ENCODE measurements at places on chromosomes 2 and 18.
A peak's percentile ranks its signal among the peaks of the same experiment; 100 is the strongest.

DNA sequence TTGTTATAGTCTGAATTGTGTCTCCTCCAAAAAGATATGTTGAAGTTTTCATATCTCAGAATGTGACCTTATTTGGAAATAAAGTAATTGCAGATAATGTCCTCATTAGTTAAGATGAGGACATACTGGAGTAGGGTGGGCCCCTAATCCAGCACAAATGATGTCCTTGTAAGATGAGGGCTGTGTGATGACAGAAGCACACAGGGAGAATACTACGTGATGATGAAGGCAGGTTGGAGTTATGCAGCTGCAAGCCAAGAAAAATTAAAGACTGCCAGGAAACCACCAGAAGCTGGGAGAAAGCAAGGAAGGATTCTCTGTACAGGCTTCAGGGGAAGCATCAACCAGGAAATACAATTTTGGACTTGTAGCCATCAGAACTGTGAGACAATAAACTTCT is 58.3 kb upstream of the PNPT1 start:
- no peak for DNase-seq

GRCh38 chr18:51030537-51031258 is 685 bp downstream of the SMAD4 start:
- DNase-seq: peak; percentile 75

- DNase-seq: no peak
Observed at GRCh38 chr2:106563195-106563594, 76.0 kb downstream of the CD8B2 start.

DNA sequence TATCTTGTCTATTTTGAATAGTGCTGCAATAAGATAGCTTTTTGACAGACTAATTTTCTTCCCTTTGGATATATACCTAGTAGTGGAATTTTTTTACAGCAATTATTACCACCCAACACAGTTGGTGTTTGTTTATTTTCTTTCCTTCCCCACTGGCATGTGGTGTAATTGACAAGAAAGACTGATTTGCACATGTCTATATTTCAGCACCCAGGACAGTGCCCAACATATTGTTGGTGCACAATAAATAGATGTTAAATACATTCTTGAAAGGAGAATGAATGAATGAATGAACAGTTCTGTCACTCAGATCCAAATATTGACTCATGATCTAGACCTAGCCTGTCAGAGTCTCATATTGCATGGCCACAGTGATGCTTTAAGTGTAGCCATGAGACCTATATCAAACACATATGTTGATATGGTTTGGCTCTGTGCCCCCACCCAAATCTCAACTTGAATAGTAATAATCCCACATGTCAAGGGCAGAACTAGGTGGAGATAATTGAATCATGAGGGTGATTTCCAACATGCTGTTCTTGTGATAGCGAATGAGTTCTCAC is 538.2 kb downstream of the NYAP2 start:
- DNase-seq: no peak

- DNase-seq: no peak
Observed at GRCh38 chr2:8520791-8521344, 161.0 kb upstream of the ID2 start.

DNA sequence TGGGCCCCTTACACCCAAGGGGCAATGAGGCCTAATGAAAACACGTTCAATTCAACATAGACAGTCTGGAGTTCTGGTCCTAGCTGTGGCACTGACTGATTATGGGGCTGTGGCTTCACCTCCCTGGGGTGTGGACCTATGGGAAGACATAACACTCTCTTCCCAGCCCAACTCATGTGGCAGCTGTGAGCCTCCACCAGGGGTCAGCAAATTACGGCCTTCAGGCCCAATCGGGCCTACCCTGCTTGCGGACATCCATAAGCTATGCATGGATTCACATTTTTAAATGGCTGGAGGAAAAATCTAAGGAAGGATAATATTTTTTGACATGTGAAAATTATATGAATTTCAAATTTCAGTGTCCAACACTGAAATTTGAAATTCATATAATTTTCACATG is 101.3 kb downstream of the LOXHD1 start:
- peak; percentile 66 for DNase-seq

- DNase-seq: peak; percentile 91
Observed at GRCh38 chr2:24304098-24304497, 56.2 kb downstream of the ITSN2 start.

GRCh38 chr2:67309281-67309680 is 87.9 kb upstream of the ETAA1 start:
- no peak for DNase-seq

GRCh38 chr2:180048251-180048650 is 41.2 kb upstream of the CWC22 start:
- no peak for DNase-seq

DNA sequence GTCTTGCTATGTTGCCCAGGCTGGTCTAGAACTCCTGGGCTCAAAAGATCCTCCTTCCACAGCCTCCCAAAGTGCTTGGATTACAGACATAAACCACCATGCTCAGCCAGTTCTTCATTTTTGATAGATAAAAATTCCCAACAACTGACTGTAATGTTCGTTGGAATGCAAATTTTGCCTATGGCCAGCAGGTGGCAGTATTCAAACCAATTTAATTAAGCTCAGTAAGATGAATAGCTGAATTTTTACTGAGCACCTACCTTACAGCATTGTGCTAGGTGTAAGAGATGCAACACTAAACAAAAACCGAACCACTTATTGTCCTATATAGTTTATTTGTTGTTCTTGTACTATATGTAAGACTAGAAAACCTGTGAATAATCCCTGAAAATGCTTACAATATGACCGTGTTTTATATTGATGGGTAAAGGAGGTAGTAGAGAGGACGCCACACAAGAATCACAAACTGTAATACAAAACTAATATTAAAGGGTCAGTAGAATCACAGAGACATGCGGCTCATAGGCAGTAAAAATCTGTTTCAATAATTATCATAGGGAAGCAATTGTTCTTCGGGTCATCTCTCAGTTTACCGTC is 8.2 kb upstream of the TMEM182 start:
- peak; percentile 11 for DNase-seq

- DNase-seq: peak; percentile 48
Observed at GRCh38 chr2:185738679-185739472, at the start of gene FSIP2. TSS of gene FSIP2 (plus strand) at chr2:185738804. CDS start at chr2:185738895, 91 bp downstream.

GRCh38 chr2:98761267-98761781 is 30.4 kb upstream of the MGAT4A start:
- DNase-seq: no peak

- DNase-seq: no peak
Observed at GRCh38 chr2:118251427-118251826, 163.2 kb downstream of the INSIG2 start.

GRCh38 chr18:37657493-37657892 is 91.9 kb upstream of the CELF4 start:
- DNase-seq: no peak

GRCh38 chr2:127646487-127647241 is 711 bp downstream of the GPR17 start:
- no peak for DNase-seq

DNA sequence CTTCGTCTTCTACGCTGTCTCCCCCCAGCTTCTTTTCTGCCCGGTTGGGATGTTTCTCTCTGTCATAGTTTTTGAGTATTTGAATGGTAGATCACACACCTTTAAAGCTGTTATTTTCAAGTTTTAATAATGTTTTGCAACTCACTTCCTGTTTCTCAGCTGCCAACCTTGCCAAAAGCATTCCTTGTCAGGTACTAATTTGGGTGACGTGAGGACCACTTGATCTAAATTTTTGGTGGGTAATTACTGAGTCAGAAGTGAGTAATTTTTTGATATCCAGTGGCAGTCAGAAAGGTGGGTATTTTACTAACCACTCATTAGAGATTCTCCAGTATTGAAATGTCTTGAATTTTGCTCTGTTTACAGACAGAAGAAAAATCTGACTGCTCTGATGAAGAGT is 852.4 kb upstream of the FANCL start:
- no peak for DNase-seq

DNA sequence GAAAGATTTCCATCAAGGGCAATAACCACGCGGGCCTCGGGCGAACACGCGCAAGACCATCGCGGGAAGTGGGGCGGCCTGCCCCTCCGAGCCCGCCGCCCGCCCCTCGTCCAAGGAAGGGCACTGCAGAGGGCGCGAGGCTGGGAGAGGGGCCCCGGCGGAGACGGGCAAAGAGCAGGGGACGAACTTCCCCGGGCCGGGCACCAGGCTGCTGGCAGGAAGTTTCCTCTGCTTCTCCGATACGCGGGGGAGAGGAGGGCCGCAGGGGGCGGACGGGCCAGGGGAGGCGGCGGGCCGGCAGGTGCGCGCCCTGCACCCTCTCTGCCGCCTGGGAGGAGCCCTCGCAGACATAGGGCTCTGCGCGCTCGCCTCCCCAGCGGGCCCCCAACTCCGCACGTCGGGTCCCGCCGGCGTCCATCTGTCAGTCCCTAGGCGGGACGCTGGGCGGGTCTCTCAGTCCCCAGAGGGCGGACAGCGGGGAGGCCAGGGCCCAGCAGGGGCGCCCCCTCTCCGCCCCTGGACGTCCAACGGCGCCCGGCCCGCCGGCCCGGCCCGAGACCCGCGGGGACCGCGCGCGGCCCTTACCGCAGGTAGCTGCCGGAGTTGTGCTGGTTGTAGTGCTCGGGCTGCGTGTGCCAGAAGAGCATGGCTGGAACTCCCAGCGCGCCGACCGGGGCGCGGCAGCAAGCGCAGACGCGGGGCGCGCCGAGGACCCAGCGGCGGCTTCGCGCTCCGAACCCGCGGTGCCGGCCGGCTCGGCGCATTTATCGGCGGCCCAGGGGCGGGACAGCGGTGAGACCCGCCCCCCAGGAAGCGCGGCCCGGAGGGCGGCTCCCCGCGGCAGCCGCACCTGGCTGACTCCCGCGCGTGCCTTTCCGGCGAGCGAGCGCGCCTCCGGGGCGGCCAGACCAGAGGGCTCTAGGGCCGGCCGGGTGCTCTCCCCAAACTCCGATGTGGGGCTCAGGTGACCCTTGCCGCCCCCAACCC is at the start of gene TFCP2L1:
TFCP2L1 (minus strand) TSS at position 740 of the 987 bp plus-strand sequence; CDS start at position 647, 93 bp downstream.
- DNase-seq: peak; percentile 82

DNA sequence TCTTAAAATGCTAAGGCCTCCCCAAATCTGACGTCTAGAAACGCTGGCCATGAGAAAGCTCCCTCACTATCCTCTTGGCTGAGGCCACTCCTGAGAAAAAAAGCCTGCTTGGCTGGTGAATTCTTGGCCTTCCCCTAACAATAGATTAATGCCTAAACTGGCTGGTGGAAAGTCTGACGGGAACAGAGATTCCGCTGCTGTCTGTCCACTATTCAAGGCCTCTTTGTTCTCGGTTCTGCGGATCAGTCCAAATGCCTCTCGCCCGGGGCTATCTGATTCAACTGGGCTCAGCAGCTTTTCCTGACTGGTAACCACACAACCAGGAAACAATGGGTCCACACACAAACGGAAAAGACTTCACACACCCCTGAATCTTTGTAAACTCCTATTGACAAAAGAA is 27.2 kb downstream of the PXDN start:
- no peak for DNase-seq

GRCh38 chr2:222703886-222704285 is 32.4 kb downstream of the MOGAT1 start:
- no peak for DNase-seq

DNA sequence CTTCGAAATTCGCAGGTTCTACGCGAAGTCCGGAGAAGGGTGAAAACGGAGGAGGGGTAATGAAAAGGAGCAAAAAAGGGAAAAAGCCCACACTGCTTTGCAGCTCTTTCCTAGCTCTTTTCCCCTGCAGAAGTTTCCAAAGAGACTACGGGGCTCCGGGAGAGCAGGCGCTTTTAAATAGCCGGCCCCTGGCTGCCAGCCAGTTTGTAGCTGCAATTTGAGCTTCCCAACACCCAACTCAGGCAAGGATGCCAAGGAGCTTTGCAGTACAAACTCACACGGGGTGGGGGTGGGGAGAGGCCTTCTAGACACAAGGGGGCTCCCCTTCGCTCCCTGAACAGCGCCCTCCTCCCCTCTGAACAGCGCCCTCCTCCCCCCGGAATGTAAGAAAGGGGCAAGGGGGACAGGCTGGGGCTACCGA is at the start of gene IGFBP5:
IGFBP5 (minus strand) TSS at position 149 of the 421 bp plus-strand sequence. CDS start 774 bp downstream, outside the sequence.
- peak; percentile 96 for DNase-seq

DNA sequence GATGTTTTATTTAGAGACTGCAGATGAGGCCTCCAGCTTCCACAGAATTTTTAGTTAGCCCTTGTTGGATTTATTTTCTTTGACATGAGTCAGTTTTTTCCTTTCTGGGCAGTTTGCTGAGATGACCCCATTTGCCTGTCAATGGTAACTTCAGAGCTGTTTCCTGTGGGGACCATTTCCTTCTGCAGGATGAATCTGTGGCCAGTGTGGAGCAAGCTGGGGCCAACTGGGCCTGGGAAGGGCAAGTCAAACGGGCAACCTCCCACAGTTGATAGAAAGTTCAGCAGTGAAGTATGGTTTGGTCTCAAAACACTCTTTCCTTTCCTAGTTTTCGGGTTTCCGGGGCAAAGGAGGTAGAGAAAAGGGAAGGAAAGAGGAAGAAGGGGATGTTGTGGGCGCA is 291.4 kb upstream of the NRP2 start:
- peak; percentile 5 for DNase-seq

- no peak for DNase-seq
Observed at GRCh38 chr2:143361346-143361745, 232.1 kb downstream of the ARHGAP15 start.

- no peak for DNase-seq
Observed at GRCh38 chr2:157440404-157441071, 3.4 kb downstream of the CYTIP start.

DNA sequence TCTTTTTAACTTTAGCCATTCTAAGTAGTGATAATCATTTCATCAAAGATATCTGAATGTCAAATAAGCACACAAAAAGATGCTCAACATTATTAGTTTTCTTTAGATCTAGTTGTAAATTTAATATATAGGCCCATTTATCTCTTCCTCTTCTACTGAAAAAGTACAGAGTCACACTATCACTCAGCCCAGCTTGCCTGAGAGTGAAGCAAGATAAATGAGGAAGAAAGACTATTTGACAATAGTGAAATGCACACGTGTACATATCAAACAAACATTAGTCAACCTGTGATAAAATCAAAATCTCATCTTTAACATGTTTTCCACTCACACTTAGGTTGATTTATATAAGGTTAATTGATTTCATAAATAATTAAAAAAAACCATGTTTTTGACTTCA is 83.5 kb upstream of the CCDC195 start:
- no peak for DNase-seq

DNA sequence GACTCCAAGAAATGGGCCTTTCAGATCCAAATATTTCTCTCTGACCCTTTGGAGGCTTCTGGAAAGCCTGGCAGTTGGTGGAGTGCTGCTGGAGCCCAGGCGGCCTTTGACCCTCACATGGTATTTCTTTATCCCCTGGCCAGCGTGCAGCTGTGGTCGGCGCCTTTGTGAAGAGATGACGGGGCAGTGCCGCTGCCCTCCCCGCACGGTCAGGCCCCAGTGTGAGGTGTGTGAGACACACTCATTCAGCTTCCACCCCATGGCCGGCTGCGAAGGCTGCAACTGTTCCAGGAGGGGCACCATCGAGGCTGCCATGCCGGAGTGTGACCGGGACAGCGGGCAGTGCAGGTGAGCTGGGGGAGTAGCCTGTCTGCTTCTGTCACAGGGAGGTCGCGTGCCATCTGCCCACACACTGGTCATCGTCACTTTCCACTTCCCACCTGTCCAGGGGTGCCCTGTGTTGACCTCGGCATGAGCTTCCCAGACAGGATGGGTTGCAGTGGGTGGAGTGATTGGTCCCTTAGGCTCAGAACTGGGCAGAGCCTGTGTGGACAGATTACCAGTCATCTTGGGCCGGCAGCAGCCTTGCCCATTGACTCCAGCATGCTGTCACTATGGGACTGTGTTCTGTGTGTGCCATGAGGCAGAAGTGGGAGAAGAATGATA is 158.2 kb downstream of the LAMA3 start:
- no peak for DNase-seq

All from thyroid gland (tissue), 4 donors.